ENCODE measurements at places on chromosomes 4 and X.

- no peak for DNase-seq
These were observed 41.5 kb downstream of the SEL1L3 start for GRCh38 chr4:25821267-25821666.

- no peak for DNase-seq
These were observed 270.2 kb upstream of the SMIM31 start for GRCh38 chr4:164483711-164484110.

DNA sequence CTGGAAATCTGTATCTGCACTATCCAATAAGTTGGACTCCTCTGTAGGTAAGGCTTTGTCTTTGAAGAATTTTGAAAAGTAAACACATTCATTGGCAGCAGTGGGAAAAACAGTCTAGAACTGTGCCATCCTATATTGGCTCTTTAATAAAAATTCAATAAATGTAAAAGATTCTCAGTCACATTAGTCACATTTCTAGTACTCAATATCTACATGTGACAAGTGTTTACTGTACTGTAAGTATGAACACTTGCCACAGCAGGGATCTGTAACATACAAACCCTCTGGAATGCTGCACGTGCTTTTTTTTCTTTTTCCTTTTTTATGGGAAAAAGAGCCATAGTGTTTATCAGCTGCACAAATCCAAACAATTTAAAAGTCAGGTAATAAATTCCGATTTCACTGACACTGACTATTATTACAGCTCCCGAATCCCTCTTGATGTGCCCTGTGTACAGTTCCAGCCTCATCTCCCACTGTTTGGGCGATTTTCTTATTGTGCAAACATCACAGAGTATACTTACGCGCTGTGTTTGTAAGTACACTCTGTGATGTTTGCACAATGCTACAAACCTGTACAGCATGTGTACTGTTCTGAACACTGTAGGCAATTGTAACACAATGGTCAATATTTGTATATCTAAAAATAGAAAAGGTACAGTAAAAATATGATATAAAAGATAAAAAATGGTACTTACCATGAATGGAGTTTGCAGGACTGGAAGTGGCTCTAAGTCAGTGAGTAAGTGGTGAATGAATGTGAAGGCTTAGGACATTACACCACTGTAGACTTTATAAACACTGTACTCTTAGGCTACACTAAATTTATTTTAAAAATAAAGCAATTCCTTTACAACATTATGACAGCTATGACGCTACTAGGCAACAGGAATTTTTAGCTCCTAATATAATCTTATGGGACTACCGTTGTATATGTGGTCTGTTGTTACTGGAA lies 8.7 kb downstream of the PYURF start:
- DNase-seq, result no peak

DNA sequence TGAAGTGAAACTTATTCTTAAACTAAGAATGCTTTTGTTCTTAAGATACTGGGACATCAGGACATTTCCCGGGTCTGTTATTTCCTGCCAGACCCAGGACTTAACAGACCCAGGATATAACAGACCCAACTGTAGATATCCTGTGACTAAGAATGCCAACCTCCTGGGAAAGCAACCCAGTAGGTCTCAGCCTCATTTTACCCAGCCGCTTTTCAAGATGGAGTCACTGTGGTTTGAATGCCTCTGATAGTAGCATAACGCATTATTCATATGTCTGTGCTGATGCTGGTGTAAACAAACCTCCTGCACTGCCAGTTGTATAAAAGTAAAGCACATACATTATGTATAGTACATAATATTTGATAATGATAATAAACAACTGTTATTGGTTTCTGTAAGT lies 185.8 kb upstream of the GPRIN3 start:
- DNase-seq, result no peak

DNA sequence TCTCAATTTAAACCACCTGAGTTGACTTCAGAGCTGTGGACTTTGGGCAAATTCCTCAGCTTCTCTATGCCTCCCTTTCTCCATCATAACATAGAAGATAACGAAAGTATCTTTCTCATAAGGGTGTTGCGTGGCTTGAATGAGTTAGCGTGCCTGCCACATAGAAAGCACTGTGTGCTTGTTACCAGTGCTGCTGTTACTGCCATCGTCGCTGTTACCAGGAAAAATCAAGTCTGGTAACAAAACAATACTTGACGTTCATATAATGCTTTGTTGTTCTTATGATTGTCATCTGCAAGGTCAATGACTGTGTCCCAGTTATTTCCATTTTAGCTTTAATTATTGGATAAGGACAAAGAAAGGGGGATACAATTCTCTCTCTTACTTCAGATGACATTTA lies 64.4 kb downstream of the DDX60L start:
- DNase-seq, result no peak

All from NCI-H2107 (cell line).